ENCODE measurements at places on chromosomes 2 and 18.

GRCh38 chr2:23007631-23008235, 377.2 kb upstream of the KLHL29 start:
- no peak for DNase-seq

DNA sequence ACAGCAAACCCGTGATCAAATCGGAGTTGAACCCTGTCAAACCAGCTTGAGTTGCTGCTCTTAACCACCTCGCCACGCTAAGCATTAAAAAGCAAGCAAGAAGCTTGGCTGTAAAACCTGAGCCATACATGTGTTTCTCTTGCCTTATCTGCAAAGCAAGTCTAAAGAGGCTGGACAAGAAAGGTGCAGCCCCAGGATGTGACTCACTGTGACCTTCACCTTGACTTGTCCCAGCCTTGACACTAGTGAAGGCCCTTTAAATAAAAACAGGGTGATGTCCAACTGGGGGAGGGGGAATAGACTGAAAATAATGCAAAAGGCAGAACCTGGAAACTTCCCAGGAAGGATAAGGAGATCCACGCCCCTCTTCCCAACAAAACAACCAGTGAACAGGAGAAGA, 127.6 kb upstream of the NPAS2 start:
- DNase-seq: no peak

- DNase-seq: no peak
These were observed 37.1 kb upstream of the SLC1A4 start for GRCh38 chr2:64952096-64952495.

GRCh38 chr2:101515477-101515876, 40.6 kb upstream of the RFX8 start:
- peak; percentile 34 for DNase-seq

DNA sequence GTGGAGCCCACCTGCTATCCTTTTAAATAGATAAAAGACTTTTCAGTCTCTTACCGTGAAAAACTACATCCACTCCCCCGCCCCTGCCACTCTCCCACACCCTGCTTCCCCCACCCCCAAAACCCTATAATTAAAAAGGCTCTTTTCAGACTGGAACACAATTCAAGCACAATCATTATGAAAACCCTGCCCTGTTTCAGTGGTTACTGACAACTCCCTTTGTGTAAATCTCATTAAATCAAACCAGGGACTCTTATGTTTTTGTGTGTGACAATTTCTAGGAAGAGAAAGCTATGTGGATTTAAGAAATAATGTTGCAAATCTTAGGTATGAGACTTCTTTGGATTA, 21.0 kb upstream of the ZNF532 start:
- no peak for DNase-seq

DNA sequence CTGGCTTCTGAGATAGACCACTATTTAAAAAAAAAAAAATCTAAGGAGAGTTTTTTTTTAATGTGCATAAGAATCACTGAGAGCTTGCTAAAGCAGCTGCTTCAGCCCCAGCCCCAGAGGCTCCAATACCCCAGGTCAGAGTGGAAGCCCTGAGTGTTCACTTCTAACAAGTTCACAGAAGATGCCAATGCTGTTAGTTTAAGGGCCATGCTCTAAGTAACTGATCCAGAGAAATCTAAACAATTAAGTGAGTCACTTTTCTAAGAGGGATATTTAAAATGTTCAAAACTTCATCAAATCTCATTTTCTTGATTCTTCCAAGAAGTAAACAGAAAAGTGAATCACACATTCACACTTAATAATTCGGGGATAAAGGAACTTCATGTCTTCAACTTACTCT, 126.4 kb upstream of the CD226 start:
- peak; percentile 4 for DNase-seq

Measured in astrocyte of the hippocampus (primary cell).